Right ventricle myocardium superior (tissue), 1 donor: ENCODE measurements at places on chromosomes 12 and 14. TPM values are rescaled to one million over a fixed set of nuclear protein-coding genes. Genes with fewer than 3 reads are reported as not detected.

- no peak for DNase-seq
Observed at GRCh38 chr12:130335517-130336392, 1.9 kb upstream of the PIWIL1 start.

- no peak for DNase-seq
Observed at GRCh38 chr12:120586206-120586605, 5.0 kb upstream of the POP5 start.

DNA sequence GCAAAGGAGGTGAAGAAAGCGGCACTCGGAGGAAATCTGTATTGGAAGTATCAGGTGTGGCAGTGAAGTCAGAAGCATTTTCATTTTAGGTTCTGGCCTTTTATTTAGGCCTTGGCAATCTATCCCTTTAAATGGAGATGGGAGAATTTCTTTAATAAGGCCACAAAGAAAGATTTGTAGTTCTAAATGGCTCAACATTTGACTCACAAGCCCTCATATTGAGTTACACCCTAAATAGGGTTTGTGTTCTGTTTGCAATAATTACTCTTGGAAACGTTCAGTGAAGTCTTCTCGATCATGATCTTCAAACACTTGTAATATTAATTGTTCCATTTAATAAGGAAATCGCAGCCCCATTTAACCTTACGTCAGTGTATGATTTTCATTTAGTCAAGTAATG is 25.3 kb upstream of the TMEM260 start:
- DNase-seq: no peak

GRCh38 chr12:77795699-77796098 is 35.0 kb upstream of the NAV3 start:
- DNase-seq: no peak

- no peak for DNase-seq
Observed at GRCh38 chr12:119528241-119528640, 65.3 kb upstream of the TMEM233 start.

DNA sequence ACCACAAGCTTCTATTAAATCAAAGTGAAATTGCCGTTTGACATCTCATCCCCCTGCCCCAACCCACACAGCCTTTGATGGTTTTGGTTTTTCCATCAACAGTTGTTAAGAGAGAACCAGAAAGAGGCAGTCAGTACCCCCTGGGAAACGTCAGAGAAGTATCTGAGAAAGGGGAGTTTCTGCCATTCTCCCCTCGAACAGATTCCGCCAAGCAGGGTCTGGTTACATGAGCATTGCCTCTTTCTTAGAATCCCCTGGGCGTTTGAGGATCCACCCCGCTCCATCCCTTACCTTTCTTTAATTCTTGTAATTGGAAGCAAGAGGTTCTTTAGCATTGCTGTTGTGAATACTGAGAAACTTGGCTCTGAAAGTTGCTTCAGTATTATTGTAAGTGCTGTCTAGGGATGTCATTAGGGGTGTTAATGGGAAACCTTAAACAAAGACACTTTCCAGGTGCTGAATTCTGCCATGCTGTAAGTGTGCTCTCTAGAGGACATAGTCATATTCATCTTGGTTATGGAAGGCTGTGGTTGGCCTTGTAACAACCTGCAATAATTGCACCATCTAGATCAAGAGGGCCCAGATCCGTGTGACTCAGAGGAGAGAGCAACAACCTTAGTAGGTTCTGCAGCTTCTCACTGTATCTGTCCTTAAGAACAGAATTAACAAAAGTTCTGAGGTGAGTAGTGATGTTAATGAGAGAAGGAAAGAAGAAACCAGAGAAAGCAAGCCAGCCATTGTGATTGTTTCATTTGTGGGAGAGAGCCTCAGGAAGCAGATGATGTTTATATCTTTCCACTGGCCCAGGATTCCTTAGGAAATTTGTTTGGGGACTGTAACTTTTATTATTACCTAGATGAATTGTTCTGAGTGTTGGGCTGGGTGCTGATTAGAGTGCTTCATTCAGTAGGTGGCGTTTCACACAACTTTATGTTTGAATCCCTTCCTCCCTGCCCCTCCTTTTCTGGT is 9.0 kb downstream of the TMBIM6 start:
- no peak for DNase-seq

GRCh38 chr14:85527006-85527405 is 2.9 kb upstream of the FLRT2 start:
- DNase-seq: no peak

DNA sequence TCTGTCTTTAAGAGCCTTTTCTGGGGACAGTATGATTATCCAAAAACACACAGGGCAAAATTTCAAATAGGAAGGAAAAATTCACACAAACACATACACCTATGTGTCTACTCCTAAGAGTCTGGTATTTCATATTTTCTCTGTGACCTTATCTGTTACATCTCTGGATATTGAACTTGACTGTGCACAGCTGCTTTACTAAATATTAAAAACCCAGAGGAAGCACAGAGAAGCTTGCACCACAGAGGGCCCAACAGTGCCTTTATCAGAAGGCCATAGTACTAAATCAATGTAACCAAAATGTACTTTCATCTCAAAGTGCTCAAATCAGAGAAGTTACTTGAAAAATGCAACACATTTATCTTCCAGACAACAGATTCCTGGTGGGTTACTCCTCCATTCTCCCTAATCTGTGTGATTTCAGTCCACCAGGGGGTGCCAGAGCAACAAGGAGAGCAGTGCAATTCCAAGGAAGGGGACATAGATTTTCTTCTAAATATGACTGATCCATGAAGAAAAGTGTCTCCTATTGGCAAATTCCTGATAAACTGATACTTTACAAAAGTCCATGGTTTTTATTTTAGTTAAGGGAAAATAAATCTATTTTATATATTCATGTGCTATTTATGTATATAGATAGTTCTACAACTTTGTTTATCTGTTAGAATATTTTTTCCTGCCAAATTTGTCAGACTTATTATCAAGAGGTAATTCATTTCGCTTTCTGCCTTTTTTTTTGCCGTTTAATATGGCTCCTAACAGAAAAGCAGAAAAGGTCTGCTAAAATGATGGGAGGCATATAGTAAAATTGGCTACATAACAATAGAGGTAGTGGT is 617.6 kb downstream of the LRFN5 start:
- DNase-seq: no peak

DNA sequence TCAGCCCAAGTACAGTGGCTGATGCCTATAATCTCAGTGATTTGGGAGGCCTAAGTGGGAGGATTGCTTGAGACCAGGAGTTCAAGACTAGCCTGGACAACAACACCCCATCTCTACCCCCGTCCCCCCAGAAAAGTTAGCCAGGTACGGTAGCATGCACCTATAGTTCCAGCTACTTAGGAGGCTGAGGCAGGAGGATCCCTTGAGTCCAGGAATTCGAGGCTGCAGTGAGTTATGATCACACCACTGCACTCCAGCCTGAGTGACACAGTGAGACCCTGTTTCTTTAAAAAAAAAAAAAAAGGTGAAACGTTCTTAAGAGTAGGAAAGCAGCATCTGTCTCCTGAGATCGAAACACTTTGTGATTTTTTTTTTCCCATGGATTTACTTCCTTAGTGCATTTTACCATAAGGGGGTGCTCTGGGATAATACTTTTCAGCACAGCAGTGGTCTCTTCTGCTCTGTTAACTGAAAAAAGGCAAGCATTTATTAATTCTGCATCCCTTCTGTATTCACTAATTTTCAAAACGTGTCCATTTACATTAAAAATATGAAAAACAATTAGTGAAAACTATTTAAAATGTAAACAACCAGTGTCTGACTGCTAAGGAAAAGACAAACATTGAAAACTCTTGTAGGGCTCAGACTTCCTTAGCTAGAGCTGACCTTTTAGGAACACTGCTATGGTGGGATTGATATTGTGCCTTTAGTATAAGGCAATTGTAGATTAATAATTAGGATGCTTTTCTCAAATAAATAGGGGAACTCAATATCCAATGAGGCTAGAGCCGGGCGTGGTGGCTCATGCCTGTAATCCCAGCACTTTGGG is 31.2 kb upstream of the USP44 start:
- no peak for DNase-seq

DNA sequence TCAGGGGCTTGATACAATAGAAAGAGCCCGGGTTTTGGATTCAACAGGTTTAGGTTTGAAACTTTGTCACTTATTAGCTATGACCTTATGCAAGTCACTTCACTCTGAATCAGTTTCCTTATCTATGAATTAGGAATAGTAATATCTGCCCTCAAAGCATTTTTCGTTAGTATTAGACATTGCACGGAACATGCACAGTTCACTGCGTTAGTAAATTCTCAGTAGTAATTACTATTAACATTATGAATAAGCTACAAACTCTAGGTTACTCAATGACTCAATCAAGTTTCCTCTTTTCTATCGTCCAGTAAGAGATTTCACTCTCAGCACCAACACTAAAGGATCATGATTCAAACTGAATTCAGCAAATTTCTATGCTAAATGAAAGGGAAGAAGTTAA is 150.3 kb downstream of the CEP83 start:
- DNase-seq: no peak

The SLCO1C1 gene
- 0.94 TPM for total RNA-seq

The LRRK2 gene
- 7.4 TPM for total RNA-seq

The KCNH5 gene
- total RNA-seq: not detected

The ZBTB42 gene
- total RNA-seq: 5.0 TPM

The EEF1AKMT3 gene
- total RNA-seq: 1.2 TPM

The ZNF384 gene
- total RNA-seq: 23.0 TPM

The ZDHHC22 gene
- total RNA-seq: not detected

The OR4E2 gene
- total RNA-seq: not detected

The EPYC gene
- total RNA-seq: not detected

The LACRT gene
- total RNA-seq: not detected

The RNASE7 gene
- not detected for total RNA-seq

The B4GALNT3 gene
- 32.1 TPM for total RNA-seq

The CNTN1 gene
- total RNA-seq: 0.46 TPM

The PRICKLE1 gene
- 14.4 TPM for total RNA-seq
